ENCODE measurements at places on chromosomes 7 and 10.

DNA sequence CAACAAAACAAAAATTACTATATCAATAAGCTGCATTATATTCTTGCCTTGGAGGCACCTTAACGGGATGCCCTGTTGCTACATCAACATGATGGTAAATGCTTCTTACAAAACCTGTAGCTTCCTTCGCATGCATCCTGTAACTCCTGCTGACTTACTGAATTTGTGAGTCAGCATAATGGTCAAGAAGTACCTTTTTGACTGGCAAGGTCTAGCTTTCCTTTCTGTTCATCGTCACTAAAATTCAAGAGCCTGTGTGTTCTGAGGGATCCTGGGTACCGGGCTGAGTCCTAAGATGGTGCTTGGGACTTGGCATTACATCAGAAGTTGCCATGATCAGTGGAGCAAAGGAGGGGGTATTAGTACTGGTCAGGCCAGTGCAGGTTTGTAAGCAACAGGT is 4.9 kb downstream of the PFKFB3 start:
- DNase-seq: no peak

- DNase-seq: no peak
These were observed 73.7 kb upstream of the BAIAP2L1 start for GRCh38 chr7:98474558-98474957.

DNA sequence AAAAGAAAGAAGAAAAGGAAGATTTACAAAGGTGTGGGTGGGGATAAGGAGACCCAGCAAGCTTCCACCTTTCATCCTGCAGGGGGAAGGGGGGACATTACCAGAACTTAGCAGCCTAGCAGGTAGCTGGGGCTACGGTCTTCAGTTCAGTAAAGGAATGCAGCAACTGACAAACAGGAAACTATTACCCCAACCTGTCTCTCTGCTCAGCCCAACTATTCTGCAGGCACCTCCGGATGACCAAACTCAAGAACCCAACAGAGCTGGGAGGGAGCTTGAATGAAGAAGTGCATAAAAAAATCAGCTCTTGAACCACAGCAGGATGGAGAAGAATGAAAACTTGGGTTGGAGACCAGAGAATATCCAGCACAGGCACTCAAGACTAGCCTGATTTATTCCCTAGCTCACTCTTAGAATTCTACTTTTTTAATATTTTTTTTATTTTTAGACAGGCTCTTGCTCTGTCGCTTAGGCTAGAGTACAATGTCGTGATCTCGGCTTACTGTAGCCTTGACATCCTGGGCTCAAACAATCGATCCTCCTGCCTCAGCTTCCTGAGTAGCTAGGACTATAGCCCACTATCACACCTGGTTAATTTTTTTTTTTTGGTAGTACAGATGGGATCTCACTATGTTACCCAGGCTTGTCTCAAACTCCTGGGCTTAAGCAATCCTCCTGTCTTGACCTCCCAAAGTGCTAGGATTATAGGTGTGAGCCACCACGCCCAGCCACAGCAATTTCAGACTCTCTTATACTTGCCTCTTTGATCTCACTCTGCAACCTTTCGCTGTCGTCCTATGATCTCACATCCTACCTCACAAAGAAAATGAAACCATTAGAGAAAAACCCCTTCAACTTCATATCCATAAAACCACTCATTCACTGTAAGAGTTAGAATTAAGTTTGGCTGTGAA is 18.5 kb upstream of the C10orf67 start:
- no peak for DNase-seq

DNA sequence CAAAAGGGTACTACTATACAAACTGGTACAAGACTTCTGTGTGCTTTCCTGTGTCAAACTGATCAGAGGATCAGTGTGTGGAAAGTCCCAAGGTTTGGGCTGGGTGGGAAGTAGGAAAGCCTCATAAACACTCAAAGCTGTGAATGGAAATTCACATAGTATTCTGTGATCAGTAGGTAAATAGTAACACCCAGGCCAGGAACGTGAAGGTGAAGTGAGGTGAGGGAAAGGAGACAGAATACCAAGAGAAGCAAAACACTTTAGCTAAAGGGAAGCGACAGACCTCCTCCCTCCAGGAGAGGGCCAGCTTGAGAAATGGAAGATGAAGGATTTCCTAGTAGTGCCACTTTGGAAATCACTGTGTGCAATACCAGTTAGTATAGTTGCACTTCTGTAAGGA is 451.9 kb downstream of the KCNMA1 start:
- DNase-seq: no peak

DNA sequence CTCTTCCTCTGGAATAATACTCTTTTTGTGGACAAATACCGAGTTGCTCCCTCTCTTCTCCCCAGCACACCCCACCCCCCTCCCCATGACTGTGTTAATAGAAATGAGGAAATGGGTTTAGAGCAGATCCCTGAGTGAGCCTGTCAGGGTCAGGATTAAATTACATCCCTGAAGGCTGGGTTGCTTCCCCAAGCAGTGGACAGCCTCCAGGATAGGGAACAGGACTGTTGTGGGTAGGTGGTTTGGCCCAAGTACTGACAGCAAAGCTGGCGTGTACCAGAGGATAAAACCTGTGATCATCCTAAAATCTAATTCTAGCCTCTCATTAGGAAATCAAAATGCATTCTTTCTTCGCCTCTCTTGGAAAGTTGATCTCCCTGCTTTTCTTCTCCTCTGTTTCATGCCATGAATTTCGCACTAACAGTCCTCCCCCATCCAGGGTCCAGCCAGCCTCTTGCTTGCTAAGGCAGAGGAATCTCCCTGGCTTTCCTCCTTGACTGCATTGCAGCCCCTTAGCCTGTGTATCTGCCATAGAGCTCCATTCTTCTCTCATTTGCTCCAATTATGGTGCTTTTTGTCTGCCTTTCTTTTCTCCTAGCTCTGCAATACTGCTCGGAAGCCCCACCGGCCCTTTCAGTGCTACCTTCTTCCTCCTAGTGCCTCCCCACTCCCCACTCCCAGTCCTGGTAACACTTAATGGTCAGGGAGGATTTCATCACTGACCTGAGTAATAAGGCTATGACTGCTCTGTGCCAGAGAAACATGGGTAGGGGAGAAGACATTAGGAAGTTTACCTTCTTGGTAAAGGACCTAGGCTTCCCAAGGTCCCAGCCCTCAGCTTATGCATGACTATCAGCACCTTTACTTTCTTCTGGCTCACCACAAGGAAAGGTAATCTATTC is 8.4 kb downstream of the LRRC4 start:
- no peak for DNase-seq

- no peak for DNase-seq
These were observed 150.8 kb downstream of the PFKFB3 start for GRCh38 chr10:6353526-6353925.

GRCh38 chr10:3727268-3727667 is 57.7 kb downstream of the KLF6 start:
- no peak for DNase-seq

GRCh38 chr7:151024435-151025056 is at the start of gene ATG9B:
Gene ATG9B (minus strand): TSS chr7:151024494. CDS start chr7:151024423, 71 bp downstream.
- no peak for DNase-seq

DNA sequence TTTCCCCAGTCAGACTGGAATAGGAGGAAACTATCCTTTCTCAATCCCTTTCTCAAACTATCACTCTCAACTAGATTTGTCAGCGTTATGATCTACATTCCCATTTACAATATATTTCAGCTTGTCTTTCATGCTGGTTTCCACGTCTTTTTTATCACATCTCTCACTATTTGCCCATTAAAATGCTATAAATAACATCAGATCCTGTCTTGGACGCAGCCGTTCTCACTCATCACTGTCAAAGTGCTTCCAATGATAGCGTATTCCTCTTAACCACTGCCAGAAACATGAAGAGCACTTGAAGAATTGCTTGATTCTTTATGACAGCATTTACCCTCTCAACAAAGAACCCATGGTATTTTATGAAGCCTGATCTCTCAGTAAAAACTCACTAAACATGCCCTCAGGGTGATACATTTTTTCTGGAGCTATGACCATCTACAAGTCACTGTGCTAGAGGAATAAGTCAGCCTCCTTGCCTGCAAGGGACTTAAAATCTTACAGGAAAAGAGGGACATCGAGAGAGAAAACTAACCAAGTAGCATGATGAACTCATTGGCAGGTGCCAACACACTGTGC is 205.6 kb upstream of the PFKP start:
- DNase-seq: no peak

DNA sequence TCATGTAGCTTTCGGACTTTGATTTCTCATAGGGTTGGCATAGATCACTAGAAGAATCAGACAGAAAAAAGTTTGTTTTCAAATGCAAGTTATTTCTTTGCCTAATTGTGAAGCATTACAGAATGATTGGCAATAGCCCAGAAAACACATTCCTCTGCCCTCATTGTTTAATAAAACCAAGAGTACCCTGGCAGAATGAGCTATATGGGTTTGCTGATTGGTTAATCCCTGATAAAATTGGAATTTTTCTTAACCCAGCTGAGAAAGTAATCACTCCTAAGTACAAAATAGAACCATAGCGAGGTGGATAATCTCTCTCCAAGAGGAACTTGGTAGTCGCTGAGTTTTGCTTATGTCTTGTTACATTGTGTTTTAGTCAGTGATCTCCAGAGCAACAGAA is 30.9 kb upstream of the CREB5 start:
- no peak for DNase-seq

GRCh38 chr7:70384024-70384423 is 747.9 kb upstream of the GALNT17 start:
- peak; percentile 26 for DNase-seq

DNA sequence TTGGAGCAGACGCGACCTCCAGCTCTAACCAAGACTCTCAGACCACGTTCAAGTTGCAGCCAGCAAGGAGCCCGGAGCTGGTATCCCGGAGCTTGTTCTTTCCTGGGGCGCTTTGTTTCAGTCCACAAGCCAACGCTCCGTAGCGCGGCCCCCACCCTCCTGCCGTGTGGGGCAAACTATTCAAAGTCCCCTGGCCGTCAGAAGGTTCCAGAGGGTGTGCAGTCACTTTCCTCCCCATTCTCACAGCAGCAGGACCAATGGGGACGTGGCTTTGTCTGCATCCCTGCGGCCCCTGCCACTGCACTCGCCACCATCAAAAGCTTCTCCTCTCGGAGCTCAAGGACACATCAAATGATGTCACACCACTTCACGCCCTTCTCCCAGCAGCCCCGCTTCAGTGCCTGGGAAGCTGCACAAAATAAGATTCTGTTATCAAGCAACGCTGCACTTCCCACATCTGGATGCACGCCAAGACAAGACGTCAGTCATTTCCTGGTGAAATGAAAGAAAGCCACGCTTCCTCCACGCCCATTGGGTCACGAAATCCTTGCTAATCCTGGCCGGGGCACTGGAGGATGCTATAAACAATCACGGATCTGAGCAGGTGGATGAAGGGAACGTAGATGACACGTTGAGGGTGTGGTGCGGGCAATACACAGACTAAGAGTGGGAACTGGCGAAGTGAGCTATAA is 348.2 kb downstream of the PTPRN2 start:
- no peak for DNase-seq

DNA sequence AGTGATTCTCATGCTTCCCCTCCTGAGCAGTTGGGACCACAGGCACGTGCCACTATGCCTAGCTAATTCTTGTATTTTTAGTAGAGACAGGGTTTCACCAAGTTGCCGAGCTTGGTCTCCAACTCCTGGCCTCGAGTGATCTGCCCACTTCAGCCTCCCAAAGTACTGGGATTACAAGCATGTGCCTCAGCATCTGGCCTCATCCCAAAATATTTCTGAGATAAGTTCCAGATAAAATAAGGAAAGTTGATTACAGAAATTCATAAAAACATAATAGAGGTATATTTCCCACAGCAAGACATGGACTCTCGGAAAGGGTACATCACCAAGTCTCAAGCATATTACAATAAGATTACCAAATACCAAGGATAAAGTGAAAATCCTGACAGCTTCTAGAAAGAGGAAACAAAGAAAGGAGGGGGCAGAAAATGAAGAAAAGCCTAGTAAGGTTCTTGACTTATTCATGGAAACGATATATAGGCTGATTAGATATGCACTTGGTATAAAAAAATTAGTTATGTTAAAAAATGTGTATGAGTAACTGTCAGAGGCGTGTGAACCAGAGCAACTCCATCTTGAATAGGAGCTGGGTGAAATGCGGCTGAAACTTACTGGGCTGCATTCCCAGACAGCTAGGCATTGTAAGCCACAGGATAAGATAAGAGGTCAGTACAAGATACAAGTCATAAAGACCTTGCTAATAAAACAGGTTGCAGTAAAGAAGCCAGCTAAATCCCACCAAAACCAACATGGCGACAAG is 35.0 kb downstream of the IQUB start:
- no peak for DNase-seq

- no peak for DNase-seq
These were observed 141.1 kb upstream of the PCBD1 start for GRCh38 chr10:71029411-71029892.

DNA sequence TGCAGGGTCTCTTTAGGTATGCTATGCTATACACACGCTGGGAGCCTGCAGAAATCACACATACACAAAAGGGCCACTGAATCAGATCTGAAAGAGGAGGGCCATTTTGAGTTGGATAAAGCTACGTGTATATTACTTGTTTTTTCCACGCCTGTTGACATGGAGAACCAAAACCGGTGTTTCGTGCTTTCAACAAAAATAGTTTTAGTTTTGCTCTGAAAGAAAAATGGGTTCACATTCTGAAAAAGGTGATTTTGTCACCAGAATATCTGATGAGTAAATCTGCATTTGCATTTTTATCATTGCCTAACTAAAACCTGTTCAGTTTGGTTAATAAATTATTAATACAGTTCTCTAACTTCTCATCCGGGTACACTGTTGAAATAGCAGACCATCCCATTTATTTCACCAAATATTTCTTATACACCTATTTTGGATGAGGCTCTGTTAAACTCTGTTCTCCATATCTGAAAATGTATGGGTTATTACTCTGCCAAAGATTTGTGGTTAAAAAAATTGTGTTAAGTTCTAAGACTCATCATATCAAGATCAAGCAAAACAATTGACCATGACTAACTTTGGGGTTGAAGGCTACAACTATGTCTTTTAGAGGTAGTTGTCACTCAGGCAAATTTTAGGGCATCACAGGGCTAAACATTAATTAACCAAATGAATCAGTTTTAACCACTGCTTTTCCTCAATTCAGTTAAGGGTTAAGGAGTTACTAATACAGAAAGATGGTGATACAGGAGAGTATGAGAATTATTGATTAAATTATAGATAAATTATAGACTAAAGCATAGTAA is 101.2 kb upstream of the RPA3 start:
- no peak for DNase-seq

DNA sequence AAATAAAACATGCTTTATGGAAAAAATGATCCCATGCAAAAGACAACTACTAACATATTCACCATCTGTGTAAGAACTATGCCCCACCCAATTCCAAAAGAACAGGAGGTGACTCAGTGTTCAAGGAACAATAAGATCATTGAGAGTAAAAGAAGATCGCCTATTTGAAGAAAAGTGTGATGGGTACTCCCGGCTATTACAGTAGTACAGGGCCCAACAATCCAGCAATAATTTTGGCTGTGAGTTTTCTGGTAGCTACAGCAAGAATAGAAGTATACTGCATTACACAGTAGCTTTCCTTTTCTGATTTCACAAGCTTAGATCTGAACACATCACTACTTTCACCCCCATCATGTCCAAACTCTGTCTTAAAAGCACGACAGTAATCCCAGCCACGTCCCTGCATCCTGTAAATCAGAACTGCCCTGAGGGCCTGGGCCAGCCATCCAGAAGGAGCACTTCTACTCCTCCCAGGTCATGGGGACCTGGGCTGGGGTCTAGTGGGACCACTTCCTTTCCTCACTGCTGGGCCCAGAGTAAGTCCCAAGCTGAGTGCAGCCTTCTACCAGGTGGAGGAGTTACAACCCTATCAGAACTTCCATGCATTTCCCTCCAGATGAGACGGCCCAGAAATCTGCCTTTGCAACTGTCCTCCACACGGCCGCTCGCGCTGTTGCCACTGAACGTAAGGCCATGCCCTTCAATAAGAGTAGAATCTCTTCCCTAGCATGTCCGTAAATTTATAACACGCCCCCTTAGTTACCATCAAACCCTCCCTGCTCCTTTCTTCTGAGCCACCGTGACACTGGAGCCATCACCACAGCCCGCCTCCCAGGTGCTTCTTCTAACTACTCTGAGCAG is 7.9 kb downstream of the ESYT2 start:
- DNase-seq: no peak
